ENCODE measurements at places on chromosomes 12 and 14. TPM values are rescaled to one million over a fixed set of nuclear protein-coding genes. Genes with fewer than 3 reads are reported as not detected.

Gene PTPRO
- polyA plus RNA-seq: 0.74 TPM

Gene BMP4
- 29.7 TPM for polyA plus RNA-seq

Gene SLC17A8
- 0.57 TPM for polyA plus RNA-seq

Gene RASAL1
- polyA plus RNA-seq: 0.05 TPM

DNA sequence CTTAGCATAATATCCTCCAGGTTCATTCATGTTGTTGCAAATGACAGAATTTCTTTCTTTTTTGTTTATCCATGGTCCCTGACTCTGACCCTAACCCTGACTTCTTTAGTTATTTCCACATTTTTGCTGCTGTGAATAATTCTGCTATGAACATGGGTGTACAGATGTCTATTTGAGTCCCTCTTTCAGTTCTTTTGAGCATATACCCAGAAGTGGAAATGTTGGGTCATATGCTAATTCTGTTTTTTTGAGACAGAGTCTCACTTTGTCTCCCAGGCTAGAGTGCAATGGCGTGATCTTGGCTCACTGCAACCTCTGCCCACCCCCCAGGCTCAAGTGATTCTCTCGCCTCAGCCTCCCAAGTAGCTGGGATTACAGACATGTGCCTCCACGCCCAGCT, 33.1 kb downstream of the KNTC1 start:
- DNase-seq: no peak

DNA sequence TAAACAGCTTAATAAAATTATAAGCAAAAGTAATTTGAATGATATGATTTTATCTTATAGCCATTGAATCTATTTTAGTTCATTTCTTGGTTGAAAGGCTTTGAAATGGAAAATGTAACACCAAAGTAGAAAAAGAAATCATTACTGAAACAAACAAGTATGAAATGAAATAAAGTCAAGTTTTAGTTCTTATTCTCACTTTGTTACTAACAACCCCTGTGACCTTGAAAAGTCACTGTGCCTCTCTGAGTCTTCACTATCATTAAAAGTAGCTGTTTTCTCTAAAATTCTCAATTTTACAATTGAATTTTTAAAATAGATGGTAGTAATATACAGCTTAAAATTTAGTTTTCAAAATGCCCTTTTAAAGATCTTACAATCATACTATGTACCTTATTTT, 32.4 kb upstream of the SLC17A8 start:
- DNase-seq: no peak

- no peak for DNase-seq
Observed at GRCh38 chr12:47491516-47492305, 214.1 kb downstream of the RPAP3 start.

DNA sequence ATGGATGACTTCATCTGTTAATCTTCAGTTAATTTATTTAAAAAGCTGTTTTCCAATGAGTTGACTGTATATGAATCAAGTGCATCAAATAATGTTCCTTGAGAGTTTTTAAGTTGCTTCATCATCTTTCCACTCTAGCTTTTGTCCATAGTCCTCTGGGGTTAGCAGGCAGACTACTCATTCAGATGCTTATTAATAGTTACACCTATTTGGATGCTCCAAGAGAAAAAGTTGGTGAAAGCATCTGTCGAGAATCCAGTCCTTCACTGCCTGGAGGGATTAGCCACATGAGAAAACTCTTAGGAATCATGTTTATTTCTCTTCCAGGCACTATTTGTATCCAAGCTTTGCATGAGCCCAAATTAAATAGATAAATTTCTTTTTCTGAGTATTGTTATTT, 70.2 kb downstream of the DACT1 start:
- DNase-seq: peak; percentile 95

GRCh38 chr14:92917041-92917940, 5.7 kb upstream of the CHGA start:
- DNase-seq: no peak

DNA sequence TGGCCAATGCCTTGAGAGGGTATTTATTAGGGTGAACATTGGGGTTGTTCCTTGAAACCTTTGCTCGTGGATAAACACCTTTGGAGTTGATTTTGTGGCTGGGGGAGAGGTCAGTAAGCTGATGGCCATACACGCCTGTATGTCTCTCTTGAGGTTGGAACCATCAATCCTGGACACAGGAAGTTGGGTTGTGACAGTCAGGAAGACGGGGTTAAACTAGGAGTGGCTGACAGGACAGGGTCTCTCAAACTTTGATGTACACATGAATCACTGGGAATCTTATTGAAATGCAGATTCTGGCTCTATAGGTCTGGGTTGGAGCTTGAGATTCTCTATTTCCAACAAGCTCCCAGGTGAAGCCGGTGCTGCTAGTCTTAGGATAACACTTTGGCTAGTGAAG, 12.8 kb upstream of the WSCD2 start:
- DNase-seq: no peak

DNA sequence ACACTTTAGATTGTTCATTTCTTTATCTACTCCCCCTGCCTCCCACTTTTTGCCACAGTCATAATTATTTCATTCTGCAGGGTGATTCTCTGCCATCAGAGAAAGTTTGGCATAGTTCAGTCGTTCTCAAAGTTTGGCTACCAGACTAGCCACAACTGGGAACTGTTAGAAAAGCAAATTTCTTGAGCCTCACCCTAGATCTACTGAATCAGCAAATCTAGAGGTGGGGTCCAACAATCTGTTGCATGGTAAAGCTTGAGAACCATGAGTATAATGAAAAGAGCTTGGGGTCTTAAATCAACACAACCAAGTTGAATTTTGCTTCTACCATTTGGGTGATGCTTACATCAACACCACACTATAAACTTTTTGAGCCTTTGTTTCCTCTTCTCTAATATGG, 172.7 kb downstream of the NRXN3 start:
- no peak for DNase-seq

Data from muscle of leg (tissue), 16 donors.